AG09309 (cell line): ENCODE measurements at places on chromosomes 6 and 20.

DNA sequence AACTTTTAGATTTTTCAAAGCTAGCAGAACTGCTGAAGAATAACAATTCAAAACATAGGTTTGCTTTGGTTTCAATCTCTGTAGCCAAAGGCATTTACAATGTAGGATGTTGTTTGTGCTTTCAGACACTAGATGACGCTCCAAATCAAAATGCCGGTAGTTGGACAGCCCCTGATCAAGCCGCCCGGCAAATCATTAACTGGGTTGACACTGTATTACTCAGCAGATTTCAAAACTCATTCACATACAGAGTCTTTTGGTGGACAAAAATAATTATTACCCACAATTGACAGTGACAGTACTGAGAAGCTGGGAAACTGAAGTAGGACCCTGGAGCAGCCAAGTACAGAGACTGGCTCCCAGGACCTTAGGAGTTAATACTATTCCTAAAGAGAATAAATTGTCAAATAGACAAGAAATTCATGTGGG, 21.3 kb upstream of the HFE start:
- no peak for DNase-seq

DNA sequence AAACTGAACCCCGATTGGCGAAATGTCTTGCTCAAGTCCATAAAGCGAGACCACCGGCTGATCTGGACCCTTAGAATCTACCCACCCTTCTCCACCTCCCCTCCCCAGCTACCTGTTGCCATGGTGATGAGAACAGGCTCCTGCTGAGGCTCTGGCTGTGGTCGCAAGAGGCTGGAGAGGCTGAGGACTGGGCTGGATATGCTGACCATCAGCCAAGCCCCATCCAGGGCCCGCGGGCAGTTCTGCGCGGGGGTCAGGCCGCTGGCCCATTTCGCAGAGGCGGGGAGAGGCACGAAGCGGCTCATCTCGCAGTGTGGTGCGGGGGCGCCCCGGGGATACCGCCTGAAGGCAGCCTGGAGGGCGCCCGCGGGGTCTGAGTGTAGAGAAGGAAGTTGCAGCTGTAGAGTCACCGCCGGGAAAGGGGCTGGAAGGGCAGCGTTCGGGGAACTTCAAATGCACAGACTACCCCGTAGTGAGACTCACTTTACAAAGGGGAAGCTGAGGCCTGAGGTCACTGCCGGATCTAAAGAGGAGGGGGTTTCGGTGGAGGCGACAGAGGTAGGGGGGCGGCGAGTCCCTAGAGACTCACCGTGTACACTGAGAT, 671 bp downstream of the TAPBP start:
- DNase-seq, result no peak

- no peak for DNase-seq
Observed at GRCh38 chr6:85449818-85450759, at the start of gene NT5E. Gene NT5E, plus strand, starts transcription at chr6:85450083. Its CDS starts 57 bp downstream, at chr6:85450140.

GRCh38 chr6:112478036-112478435, 130.9 kb downstream of the RFPL4B start:
- DNase-seq, result no peak

DNA sequence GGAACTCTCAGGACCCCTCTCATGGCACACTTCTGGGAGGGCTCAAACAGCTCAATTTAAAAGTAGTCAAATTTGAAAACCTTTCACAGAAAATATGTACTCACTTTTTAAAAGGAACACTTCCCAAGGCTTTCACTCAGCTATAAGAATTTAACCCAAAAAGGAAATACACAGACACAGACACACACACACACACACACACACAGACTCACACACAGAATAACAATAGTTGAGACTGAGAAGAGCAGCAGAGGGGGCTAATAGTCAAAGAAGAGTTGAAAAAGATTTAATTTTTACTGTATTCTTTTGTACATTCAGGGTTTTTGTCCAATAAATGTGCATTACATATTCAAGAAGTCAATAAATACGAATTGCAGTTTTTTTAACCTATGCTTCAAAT, 211.4 kb downstream of the HACE1 start:
- DNase-seq, result no peak

DNA sequence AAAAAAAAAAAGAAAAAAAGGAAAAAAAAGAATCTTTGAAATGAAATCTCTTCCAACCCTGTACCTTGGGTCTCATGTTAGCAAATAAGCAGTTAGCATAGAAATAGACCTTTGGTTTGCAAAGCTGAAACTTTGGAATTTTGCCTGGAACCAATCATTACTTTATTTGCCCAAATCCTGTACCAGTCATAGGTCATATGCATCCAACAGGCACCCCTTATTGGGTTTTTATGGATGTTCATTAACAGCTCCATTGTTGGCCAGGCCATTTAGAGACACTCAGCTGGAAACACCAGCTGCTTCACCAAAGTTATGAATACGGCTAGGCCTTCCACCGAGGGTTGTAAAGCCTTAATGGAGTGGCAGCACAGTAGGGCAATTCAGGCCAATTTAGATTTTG, 53.0 kb downstream of the ALDH8A1 start:
- DNase-seq, result no peak

DNA sequence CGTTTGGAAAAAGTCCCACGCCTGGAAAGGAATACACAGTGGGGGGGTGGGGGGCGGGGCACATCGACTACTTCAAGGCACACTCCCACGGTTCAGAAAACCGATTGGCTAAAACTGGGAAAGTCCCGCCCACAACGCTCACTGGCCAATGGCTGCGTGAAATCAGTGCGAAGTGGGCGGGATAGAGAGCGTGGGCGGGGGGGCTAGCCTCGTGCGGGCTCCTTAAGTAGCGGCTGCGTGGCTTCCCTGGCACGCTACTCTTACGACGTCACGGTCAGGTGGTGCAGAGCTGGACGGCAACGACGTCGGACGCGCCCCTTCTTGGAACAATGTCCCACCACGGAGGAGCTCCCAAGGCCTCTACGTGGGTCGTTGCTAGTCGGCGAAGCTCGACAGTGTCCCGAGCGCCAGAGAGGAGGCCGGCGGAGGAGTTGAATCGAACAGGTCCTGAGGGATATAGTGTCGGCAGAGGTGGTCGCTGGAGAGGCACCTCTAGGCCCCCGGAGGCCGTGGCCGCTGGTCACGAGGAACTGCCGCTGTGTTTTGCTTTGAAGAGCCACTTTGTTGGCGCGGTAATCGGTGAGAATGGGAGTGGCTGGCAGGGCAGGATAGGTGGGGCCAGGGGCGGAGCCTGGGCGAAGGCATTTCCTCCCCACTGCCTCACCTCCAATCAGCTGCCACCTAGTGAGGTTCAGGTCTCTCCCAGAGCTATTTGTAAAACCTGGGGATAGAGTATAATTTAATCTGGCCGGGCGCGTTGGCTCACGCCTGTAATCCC, at the start of gene DDX43:
Gene DDX43, plus strand, starts transcription at position 252 of the 778 bp plus-strand sequence. Its CDS starts 78 bp downstream, at position 330.
- peak; percentile 31 for DNase-seq

- DNase-seq, result no peak
Observed at GRCh38 chr6:152206072-152206818, 398.8 kb downstream of the ESR1 start.

DNA sequence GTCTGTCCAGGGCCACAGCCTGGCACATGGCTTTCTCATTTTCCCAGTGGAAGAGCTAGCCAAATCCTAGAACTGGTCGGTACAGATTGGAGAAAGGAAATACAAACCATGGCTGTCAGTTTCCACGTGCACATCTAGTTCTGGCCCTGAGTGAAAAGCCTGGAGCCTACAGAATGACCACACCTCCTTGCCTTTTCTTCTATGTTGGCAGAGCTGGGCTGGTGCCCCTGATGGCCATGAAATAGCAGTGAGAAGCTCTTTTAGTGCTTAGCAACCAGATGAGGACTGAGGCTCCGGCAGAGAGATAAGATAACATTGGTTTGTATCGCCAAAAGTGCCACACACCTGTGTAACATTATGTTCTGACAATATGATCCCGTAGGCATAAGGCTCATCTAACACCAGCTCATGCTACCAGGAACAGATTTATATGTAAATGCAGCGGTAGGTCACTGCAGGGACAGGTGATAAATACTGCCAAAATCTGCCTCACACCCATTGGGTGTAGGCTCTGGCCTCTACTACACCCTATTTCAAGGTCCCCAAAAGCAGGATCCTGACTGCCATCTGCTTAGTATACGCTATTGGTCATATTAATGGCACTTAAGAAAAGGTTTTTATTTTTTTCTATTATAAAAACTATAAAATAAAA, 39.9 kb upstream of the TBC1D7 start:
- no peak for DNase-seq

GRCh38 chr6:170416959-170417606, 110.5 kb downstream of the FAM120B start:
- DNase-seq, result no peak

DNA sequence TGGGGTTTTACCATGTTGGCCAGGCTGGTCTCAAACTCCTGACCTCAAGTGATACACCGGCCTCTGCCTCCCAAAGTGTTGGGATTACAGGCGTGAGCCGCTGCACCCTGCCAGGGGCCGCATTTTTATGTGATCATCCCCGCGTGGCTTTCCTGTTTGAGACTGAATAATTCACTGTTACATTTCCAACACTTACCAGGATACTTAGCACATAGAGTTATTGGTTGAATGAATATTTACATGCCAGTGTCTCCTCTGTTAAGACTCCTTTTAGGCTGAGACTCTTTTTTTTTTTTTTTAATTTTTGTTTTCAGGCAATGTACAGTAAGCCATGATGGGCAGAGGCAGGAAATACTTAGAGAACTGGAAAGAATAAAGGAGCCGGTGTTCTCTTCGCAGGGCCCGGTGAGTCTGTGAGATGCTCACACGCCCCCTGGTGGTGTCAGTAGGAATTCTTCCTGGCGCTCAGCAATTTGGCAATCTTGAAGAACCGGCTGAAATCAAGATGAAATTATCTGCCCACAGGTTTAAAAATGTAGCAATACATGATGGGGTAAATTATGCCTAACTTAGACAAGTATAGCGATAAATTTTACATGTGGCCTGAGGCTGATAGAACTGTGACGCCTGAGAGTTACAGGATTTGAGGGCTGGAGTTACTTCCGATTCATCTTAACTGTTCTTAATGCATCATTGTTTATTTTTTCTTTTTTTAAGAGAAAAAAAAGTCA, 7.6 kb upstream of the RNF114 start:
- peak; percentile 78 for DNase-seq

DNA sequence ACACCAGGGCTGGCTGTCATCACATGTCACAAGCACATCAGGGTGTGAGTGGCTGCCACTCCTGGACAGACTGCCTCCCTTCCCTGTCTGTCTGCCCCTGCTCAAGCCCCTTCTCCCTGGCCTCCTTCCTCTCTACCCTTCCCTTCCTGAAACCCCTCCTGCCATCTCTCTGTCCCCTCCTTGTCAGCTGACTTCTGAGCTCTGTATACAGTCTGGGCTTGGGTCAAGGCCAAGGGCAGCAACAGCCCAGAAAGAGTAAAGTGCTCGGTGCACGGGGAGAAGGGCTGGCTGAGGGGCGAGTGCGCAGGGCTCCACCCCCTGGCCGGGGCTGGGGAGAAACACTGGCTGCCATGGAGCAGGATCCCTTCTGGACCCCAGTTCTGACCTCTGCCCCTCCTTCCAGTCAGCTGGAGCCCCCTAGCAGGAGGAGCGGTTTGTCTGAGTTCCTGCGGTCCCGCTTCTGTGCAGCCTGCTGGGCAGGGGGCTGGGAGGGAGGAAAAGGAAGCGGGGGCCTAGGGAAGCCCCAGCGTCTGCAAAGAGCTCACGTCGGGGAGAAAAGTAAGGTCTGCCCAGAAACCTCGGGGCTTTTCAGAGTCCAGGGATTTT, 2.0 kb downstream of the LKAAEAR1 start:
- no peak for DNase-seq

DNA sequence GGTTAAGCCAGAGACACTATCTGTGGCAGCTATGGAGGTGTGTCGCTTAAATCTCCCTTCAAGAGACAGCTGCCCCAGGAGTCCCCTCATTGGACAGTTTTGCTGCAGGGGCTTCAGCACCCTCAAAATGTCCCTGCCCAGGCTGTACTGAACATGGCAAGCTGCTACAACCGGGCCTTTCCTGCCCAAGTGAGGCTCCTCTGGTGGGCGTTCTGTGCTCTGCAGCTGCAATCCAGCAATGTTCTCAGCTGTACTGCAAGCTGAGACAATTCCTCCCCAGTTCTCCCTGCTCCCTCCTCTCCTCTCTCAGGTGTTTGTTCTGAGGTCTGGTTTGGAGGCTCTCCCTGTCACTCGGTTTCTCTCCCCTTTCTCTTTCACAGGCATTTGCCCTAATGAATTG, 190.8 kb upstream of the LAMP5 start:
- no peak for DNase-seq

DNA sequence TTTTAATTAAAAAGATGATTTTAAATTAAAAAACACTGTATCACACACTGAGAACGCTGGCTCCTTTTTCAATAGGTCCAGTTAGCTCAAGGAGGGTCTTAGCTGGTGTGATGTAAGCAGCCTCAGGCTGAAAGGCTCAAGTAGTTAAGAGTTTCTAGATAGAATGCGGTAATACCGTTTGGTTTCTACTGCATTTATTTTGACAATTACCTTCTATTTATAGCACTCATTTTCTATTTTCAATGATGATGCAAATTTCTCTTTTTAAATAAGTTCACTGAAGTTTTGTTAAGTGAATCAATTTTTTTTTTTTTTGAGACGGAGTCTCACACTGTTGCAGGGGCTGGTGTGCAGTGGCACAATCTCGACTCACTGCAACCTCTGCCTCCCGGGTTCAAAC, 87.1 kb downstream of the PREX1 start:
- no peak for DNase-seq

DNA sequence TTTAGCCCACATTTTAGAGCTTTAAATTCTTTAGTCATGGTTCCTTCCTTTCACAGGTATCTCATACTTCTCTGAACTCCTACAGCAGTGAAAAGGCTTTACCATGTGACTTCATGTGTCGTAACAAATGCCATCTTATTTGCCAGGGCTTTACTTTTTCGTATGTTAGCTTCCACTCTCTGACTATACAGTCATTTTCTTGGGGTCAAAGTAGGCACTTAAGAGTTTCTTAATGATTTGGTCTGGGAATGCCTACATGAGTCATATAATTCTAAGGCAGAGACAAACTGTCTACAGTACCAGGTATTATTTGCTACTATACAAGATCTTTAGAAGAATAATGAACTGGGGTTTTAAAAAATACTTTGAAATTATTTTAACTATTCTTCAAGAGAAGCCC, 15.0 kb downstream of the RAB23 start:
- DNase-seq, result no peak

DNA sequence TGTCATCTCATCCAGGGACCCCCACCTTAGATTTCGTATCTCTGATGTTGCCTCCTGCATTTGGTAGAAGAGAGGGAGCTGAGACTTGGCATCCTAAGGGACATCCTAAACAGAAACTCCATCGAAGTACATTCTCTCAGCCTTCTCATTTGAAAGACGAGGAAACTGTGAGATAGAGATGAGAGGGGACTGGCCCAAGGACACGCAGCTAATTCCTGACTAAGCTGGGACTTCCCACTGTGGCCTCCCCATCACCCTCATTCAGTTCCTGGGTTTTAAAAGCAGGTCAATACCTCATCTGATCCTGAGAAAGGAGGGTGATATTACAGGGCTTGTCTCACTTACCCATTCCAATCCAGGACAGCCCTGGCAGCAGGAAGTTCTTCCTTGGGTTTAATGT, 855 bp upstream of the WFDC5 start:
- DNase-seq, result no peak

DNA sequence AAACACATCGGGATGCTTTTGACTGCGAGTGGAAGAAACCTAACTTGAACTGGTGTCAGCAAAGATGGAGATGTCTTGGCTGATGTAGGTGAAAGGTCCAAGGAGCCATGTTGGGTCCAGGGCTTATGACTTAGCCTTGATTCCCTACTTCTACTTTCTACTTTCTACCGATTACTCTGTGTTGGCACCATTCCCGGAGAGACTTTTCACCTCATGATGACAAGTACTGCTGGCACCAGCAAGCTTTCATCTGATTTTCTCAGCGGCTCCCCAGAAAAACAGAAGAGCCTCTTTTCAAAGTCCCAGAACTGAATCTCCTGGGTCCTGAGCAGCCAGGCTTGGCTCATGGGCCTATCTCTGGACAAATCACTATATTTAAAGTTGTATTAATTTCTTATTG, 4.9 kb upstream of the EDN3 start:
- no peak for DNase-seq
